ENCODE measurements at places on chromosomes 11 and 22. TPM values are rescaled to one million over a fixed set of nuclear protein-coding genes. Genes with fewer than 3 reads are reported as not detected.
A peak's percentile ranks its signal among the peaks of the same experiment; 100 is the strongest.

DNA sequence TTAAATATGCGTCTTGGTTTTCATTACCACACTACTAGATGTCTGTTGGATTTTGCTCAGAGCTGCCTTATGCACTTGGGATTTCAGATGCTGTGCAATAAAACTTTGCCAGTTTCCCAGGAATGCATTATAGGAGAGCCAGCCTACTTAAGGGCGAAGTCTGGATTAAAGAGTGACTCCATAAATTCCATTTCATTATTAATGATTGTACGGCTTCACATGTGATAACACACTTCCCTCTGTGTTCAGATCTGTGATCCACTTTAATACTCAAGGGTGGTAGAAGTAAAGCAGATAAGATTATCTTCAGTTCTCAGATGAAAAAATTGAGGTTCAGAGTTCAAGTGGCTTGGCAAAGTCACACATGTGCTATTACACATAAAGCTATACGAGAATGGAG, 110.2 kb downstream of the C11orf91 start:
- H3K27ac ChIP-seq: no peak overlapping the region
- H3K4me3 ChIP-seq: no peak overlapping the region
- H3K4me1 ChIP-seq: no peaks in the 10 kb centered on the region
- peaks cover 2% of the 10 kb centered on the region for H3K27me3 ChIP-seq
- DNase-seq: no peak

DNA sequence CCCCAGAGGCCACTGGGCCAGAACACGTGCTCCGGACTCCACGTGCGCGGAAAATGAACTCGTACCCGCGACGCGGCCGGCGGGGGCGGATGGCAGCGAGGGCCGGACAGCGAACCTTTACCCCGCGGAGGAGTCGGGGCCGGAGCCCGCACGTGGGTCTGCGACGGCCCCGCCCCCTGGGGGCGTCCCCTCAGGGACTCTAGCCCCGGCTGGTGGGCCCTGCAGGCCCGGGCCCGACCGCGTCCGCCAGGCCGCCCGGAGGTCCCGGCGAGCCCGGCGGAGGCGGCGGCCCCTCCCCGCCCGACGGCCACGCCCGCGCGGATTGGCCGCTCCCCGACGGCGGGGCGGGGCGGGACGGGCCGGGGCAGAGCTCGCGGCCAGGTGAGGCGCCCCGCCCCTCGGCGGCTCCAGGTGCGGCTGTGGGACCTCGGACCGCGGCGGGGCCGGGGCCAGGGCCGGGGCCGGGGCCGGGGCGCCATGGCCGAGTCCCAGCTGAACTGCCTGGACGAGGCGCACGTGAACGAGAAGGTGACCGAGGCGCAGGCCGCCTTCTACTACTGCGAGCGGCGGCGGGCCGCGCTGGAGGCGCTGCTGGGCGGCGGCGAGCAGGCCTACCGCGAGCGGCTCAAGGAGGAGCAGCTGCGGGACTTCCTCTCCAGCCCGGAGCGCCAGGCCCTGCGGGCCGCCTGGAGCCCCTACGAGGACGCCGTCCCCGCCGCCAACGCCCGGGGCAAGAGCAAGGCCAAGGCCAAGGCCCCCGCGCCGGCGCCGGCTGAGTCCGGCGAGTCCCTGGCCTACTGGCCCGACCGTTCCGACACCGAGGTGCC, at the start of gene FAM83F:
Gene FAM83F, plus strand, starts transcription at position 389 of the 827 bp plus-strand sequence. Its CDS starts 89 bp downstream, at position 478.
- peak; percentile 24 for DNase-seq
- H3K36me3 ChIP-seq: no peaks in the 10 kb centered on the region
- no peak within 1 kb of the TSS for H3K4me3 ChIP-seq
- no peak within 1 kb of the TSS for H3K27ac ChIP-seq
- H3K27me3 ChIP-seq: peaks cover 4% of the 10 kb centered on the region

- no peak overlapping the region for H3K4me3 ChIP-seq
- peaks cover 9% of the 10 kb centered on the region for H3K4me1 ChIP-seq
- DNase-seq: no peak
- H3K27ac ChIP-seq: no peak overlapping the region
Measured at GRCh38 chr22:35630387-35630793, 13.3 kb upstream of the MB start.

HOATZ gene
- total RNA-seq: not detected

DNA sequence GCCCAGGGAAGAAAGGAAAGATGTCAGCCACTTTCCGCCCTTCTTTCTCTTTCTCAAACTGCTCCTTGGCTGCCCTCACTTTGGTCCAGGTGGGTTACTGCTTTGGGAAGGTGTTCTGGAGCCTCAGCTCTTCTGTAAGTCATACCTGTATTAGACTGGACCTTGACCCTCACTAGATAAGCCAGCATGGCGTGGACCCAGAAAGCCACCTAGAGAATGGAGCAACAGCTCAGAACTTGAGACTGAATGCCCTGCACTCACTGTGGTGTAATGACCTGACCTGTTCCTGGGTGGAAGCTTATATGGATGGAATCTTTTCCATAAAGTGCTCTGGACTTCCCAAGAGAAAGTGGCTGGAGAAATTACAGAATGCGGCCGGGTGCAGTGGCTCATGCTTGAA, 15.6 kb downstream of the ACP2 start:
- no peaks in the 10 kb centered on the region for H3K4me1 ChIP-seq
- no peak for DNase-seq
- H3K27ac ChIP-seq: no peak overlapping the region
- H3K27me3 ChIP-seq: no peaks in the 10 kb centered on the region
- H3K4me3 ChIP-seq: no peak overlapping the region

CLDN5 gene
- 1.7 TPM for total RNA-seq
